Brain pericyte (primary cell): ENCODE measurements at places on chromosomes 16 and 17.

- no peak for DNase-seq
These were observed 26.7 kb downstream of the VAC14 start for GRCh38 chr16:70774261-70774660.

DNA sequence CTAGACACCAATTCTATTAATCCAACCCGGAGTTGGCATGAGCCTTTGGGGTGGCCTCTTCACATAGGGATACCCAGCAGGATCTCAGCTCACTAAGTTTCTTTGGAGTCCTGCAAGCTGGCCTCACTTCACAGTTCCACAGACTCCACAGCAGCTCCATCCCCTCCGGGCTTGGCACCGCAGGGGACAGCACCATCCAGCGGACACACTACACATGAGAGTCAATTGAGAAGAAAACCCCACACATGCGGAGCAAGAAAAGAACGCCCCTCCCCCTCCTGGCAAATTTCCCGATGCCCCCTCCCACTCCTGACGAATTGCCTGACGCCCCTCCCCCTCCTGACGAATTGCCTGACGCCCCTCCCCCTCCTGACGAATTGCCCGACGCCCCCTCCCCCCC is 31.1 kb downstream of the KLHDC4 start:
- DNase-seq = no peak

DNA sequence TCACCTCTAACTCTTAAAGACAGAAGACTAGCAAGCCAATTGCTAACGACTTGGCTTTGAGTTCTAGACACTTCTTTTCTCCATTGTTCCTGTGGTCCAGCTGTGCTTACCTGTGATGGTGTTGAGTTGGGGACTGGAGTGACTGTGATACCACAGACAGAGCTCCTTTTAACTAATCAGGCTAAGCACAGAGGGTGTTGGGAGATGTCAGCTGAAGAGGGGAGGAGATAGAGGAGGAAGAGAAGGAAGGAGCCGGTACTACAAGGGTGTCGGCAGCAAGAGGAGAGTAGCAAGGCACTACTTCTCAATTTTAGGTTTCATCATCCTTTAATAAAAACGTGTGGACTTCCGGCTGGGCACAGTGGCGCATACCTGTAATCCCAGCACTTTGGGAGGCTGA is 5.1 kb upstream of the MYO1D start:
- DNase-seq = no peak

DNA sequence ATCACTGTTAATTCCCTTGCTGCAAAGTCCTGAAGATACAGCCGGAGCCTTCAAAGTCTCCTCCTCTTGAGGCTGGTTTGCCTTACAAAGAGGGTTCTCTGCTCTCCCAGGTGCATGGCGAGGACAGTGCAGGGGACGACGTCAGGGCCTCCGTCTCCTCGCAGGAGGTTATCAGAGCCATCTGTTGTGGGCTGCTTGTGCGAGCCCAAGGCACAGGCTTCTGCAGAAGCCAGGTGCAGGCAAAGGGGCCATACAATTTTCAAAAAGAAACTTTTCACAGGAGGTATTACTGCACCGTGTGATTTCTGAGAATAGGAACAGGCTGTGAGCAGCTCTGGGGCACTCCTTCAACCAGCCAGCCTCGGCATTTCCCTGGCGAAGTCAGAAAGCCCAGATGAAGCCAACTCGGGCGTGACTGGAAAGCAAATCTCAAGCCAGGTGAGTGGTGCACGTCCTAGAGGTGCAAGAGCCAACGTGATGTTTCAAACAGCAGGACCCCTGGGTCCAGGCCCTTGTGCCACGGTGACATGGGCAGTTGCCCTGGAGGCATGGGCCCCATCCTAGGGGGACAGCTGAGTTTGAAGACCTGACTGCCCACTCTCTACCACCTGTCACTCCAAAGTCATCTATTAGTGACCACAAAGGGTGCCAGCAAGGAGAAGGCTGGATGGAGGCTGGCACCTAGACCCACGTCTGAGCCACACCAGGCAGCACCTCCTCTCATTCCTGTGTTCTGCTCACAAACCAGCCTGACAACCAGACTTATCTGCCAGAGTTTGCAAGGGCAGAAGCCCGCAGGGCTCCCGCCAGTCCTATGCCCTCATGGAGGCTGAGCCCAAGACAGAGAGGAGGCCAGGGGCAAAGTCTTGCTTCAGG is 68.6 kb downstream of the SMPD3 start:
- DNase-seq = no peak

- DNase-seq = no peak
These were observed 4.7 kb upstream of the PRKAR1A start for GRCh38 chr17:68507576-68507975.

- no peak for DNase-seq
These were observed 51.5 kb downstream of the LDHD start for GRCh38 chr16:75065149-75065505.

DNA sequence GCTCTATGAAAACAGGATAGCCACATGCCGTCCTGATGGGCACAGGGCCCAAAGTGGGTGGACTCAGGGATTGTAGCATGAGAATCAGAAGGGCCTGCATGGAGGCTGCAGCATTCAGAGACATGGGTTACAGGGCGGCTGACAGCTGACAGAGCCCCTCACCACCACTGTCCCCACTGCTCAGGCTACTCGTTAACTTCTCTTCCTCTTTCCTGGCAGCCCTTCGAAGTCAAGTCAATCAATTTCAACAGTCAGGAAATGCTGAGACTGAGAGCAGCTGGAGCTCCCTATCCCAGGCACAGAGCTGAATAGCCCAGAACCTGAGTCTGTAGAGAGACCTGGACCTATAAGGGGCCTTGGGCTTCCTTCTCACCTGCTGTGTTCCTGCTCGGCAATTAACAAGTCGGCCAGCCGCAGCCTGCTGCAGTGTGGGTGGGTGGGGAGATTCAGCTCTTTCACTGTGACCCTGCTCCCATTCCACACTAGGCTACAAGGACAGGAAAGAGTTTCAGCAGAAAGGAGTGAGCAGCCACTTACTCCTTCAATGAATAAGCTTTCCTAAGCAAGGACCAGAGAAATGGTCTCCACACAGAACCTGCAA is 76.9 kb downstream of the TEX14 start:
- DNase-seq = no peak

- DNase-seq = no peak
These were observed 436 bp upstream of the BRIP1 start for GRCh38 chr17:61863801-61864126.

GRCh38 chr17:49887744-49888360 is 40.0 kb upstream of the TAC4 start:
- no peak for DNase-seq
